ENCODE measurements at places on chromosomes 3 and 15. TPM values are rescaled to one million over a fixed set of nuclear protein-coding genes. Genes with fewer than 3 reads are reported as not detected.
A peak's percentile ranks its signal among the peaks of the same experiment; 100 is the strongest.

- no peak for DNase-seq
Observed at GRCh38 chr15:90618330-90619125, 88.8 kb downstream of the CRTC3 start.

GRCh38 chr3:48896936-48897335 is 1.7 kb downstream of the SLC25A20 start:
- no peak for DNase-seq

DNA sequence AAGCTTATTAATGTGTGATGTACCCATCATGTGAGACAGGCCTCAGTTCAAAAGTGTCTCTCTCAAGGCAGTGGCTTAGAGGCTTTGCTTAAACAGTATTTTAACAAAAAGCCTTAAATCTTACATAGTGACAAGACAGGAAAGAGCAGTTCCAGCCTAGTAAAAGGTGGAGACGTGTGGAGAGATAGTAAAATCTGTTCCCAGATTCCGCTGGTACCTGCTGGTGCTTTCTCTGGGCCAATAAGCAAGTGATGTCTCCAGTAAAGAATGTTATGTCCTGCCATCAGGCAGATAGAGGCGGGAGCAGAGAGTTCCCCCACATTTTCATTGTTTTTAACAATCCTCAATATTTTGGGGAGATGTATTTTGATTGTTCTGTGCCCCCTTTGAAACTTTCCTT is 135.0 kb downstream of the VPS8 start:
- DNase-seq: no peak

DNA sequence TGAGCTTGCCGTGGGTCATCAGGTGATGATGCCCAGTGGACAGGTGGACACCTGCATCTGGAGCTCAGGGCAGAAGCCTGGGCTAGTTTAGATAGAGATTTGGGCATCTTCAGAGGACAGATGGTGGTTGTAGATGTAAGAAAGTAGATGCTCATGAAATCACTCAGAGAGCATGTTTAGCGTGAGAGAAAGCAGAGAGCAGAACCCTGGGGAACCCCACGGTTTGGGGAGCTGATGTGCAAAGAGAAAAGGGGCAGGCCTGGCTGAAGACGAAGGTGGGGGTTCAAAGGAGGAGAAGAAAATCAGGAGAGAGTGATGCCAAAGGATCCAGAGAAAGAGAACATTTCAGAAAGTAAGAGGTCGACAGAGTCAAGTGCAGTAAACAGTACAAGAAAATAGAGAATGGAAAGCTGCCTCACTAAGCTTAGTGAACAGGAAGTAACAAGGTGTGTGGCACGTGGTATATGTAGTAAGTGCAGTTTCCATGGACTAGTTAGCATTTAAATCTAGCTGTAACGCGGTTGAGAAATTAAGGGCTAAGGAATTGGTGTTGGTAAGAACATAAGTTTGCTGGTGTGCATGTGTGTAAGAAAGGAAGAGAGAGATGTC is 13.5 kb downstream of the TIGIT start:
- DNase-seq: no peak

Gene ATP13A5
- not detected for total RNA-seq

Gene HRG
- total RNA-seq: not detected

- DNase-seq: peak; percentile 48
Observed at GRCh38 chr15:31361764-31362515, 35.3 kb downstream of the KLF13 start.

DNA sequence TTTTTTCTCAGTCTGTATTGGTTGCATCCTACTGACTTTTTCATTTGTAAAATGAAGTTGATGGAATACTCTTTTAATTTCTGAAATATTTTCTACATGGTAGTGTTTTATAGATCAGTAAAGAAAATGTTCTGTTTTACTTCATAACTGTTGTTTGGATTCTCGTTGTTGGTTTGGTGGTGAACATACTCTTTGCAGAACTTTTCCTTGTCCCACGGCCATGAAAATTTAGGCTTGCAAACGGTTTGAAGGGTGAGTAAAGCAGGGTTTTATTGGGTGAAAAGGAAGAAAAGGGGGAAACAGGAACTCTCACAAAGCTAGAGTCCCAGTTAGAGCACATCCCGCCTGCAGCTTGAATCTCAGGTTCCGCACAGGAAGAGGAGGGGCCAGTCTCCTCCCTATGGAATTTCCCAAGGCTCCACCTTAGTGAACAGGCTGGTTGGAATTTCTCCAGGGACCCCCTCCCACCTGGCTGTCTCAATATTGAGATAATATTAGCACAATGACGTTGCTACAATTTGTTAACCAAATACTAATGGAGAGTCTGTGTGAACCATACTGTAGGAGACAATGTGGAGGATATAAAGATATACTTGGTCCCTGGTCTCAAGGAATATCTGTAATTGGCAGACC is 5.6 kb downstream of the PDCD6IP start:
- no peak for DNase-seq

- no peak for DNase-seq
Observed at GRCh38 chr3:109984976-109985375, 647.6 kb upstream of the DPPA4 start.

Gene PRICKLE2
- 12.5 TPM for total RNA-seq

Gene CFAP100
- total RNA-seq: not detected

DNA sequence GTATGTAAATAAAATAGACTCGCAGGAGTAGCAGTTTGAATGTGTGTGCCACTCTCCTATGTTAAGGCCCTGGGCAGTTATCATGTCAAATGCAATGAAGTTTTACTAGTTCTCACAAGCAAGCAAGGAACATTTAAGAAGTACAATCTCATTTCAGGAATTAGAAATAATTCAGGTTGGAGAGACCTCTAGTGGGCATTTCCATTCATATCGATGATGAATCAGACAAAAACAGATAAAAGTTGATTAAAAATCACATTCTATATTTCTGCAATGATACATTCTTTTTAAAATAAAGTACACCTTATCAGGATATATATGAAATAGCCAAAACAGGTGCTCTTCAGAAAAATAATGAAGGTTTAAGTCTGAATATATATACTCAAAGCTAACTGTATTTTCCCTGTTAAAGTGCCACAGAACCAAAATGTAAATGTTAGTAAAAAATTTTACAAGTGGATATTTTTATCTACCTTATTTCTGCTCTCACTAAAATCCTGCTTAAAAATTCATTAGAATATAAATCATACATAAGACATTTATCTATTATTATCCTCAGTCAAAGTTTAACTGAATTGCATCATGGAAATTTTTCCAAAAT is 492.4 kb upstream of the FRG2C start:
- peak; percentile 48 for DNase-seq

DNA sequence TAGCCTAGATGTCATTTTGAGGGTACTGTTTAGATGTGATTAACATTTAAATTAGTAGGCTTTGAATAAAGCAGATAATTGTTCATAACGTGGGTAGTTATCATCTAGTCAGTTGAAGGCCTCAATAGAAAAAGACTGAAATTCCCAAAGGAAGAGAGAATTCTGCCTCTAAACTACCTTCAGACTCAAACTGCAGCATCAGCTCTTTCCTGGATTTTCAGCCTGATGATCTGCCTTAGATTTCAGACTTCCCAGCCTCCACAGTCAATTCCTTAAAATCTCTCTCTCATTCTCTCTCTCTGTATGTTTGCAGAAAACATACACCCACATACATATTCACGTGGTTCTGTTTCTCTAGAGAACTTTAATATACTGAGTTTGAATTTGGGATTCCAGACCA is 58.0 kb upstream of the MBNL1 start:
- DNase-seq: no peak

Gene WDR49
- 0.08 TPM for total RNA-seq

Gene CLRN1
- total RNA-seq: 0.93 TPM

DNA sequence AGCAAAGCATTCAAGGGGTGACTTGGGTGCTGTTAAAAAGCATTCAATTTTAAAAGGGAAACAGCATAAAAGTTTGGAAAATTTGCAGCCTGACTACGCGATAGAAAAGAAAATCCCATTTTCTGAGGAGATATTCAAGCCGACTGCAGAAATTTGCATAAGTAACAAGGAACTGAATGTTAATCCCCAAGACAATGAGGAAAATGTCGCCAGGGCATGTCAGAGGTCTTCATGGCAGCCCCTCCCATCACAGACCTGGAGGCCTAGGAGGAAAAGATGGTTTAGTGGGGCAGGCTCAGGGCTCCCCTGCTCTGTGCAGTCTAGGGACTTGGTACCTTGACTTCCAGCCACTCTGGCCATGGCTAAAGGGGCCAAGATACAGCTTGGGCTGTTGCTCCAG is 93.1 kb downstream of the ISL2 start:
- DNase-seq: no peak

DNA sequence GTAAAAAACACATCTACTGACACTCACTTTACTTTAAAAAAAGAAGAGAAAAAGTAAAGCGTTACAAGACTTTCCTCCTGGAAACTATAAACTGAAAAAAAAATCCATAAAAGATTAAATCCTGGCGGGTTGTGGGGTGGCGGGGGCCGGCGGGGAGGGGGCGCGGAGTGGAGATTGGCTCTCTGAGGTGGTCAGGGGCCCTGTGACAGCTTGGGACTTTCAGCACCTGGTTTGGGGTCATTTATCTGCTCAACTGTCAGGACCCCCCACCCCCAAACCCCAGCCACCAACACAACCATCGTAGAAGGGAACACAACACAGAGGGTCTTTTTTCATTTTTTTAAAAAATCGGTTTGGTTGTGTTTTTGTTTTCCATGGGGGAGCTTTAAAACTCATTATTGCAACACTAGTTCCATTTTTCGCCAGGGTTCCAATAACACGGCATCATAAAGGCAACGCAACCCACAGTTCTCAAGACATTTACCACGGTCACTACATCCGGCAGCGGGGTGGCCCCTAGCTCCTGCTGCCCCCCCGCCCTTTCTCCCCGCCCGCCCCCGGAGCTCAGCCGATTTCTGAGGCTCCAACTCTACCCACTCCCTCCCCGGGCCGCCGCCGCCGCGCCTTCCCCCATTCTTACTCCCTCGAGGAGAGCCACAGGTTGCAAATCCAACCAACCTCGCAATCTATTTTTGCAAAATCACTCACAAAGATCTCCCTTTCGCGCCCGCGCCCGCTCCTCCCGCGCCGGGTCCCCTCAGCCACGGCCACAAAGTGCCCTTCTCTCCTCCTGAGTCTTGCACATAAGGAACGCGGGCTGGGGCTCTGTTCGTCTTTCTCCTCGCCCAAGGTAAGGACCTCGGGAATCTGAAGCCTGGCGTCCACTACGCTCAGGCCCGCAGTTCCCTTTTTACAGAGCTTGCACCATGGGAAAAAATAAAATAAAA is 1.8 kb downstream of the BCL6 start:
- DNase-seq: peak; percentile 48

- DNase-seq: no peak
Observed at GRCh38 chr15:80489030-80489594, 84.9 kb downstream of the ARNT2 start.

DNA sequence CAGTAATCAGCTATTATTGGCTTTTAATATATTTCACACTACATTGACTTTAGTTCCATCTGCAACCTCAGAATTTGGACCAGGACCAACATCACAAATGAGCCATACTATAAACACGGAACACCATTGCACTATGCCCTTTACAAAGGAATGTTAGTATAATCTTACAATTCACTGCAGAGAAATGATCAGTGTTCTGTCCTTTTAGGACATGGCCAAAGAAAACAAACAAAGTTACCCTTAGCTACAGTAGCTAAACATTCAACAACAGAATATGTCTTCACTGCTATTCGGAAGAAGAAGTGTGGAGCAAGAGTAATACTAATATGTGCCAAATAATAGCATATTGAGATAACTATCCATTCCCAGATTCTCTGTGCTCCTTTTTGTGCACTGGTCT is 90.4 kb downstream of the NAALADL2 start:
- no peak for DNase-seq

DNA sequence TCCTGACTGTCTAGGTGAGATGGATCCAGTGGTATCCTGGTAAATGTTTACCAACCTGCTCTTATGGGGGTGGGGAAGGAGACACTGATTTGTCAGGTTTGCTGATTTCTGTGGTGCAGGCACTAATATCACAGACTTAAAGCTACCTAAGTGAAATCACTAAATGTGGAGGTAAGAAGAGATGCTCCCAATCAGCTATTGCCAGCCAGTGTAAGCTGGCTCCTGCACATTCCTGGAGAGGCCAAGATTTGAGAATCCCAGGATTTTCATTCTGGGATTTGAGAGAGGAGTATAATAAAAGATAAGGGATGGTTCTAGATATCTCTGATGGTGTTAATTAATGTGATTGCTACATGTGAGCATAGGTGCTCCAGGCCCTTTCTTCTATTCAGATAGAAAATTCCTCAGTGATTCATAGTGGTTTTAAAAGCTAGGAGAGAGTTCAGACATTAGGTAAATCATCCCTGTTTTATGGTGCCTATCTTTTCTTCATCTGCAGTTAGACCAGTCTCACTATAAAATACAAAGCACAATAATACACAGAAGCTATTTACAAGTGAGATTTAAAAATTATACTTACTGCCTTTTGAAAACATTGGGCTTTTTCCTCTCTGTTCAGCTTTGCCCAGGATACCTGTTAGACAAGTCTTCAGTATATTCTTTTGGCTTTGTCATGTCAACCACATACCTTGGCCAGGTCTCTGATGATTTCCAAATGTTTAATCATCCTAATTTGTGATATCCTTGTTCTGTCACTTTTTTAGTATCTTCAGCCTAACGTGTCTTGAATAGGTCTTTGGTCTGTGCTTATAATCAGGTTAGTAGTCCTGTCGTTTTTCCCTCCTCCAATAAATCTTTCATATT is 90.9 kb downstream of the MBNL1 start:
- DNase-seq: no peak

Gene NME9
- 0.14 TPM for total RNA-seq

DNA sequence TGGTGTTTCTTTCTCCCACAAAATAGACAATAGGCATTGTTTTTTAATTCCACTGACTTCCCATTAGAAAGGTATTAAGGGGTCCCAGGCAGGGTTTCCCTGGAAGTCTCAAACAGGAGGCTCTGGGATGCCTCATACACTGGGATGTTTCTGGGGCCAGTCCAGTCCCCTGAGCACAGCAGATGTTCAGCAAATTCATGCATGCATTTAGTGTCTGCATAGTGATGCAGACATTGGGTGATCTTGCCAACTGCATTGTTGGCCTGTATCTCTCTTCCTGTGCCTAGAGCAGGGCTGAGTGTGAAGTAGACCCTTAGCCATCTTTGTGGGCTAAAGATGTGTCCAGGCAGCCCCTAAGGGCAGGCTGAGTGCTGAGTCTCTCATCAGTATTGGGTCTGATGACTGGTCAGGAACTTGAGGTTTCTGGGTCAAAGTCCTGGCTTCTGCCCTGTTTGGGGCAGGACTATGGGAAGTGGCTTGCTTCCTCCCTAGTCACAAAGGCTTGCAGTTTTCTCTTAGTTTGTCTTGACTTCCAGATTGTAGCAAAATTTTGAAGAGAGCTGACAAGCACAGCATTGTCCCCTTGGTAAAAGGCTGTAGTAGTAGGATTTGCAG is 56.5 kb downstream of the BSN start:
- DNase-seq: no peak

- no peak for DNase-seq
Observed at GRCh38 chr15:52523192-52523591, 5.5 kb downstream of the MYO5A start.

GRCh38 chr3:130386604-130387263 is 41.3 kb downstream of the COL6A5 start:
- no peak for DNase-seq

Gene KBTBD13
- not detected for total RNA-seq

Measured in GM23338 (cell line).